Stimulated activated CD4-positive, alpha-beta T cell treated with anti-CD3 and anti-CD28 coated beads, Interleukin-15, amount 100 ng/mL, for 1 hour (primary cell): ENCODE measurements at places on chromosomes 16 and 17.
A peak's percentile ranks its signal among the peaks of the same experiment; 100 is the strongest.

GRCh38 chr16:46789499-46790414 lies 41.2 kb downstream of the C16orf87 start:
- DNase-seq: peak; percentile 63

DNA sequence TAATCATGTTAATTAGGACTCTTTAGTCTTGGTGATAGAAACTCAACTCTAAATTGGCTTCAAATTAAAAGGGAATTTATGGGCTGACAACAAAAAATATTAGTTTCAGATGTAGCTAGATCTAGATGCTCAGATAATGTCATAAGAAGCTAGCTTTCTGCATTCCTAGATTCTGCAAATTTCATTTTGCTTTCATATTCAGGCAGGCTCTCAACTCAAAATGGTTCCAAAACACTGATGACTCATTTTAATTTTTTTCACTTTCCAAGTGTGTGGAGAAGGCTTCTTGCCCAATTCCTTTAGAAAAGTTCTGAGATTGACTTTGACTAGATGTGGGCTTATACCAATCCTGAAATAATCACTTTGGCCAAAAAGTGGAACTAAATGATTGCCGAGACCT lies 236.7 kb upstream of the GOT2 start:
- DNase-seq: no peak

GRCh38 chr17:42682722-42683403 lies 532 bp downstream of the CNTNAP1 start:
- no peak for DNase-seq

DNA sequence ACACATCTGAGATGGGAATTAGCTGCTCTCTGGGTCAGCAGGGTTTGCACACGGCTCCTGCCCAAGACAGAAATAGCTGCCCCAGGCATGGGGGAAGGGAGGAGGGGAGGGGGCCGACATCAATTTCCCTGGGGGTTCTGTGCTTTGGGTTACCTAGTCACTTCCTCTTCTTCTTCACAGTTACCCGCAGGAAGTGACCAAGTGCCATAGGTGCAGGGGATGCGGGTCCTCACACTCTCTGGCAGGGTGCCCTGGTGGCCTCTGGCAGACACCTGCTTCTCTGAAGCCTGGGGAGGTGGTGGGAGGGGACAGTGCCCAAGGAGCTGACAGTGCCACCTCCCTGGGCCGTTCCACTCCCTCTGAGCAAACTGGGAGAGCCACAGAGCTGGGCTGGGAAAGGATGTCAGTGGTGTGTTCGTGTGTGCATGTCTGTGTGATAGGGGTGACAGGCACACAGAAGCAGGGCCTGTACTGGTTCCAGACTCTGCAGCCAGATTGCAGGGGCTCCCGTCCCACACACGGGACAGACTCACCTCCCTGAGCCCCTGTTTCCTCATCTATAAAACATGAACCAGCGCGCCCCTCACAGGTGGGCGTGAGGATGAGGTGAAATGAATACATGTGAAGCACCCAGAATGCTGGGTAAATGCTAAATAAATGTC lies 18.2 kb downstream of the SCN4A start:
- no peak for DNase-seq

DNA sequence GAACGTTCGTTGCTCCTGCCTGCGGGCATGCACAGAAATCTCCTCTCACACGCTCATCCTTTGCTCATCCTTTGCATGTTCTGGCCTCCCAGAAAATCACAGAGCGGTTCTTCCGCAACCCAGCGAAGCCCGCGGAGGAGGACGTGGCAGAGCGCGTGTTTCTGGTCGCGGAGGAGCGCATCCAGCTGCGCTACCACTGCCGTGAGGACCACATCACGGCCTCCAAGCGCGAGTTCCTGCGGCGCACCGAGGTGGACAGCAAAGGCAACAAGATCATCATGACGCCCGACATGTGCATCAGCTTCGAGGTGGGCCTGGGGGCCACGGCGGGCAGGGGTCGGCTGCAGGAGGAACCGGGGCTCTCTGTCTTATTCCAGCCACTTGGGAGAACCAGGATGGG lies 9.6 kb upstream of the KATNB1 start:
- DNase-seq: no peak

DNA sequence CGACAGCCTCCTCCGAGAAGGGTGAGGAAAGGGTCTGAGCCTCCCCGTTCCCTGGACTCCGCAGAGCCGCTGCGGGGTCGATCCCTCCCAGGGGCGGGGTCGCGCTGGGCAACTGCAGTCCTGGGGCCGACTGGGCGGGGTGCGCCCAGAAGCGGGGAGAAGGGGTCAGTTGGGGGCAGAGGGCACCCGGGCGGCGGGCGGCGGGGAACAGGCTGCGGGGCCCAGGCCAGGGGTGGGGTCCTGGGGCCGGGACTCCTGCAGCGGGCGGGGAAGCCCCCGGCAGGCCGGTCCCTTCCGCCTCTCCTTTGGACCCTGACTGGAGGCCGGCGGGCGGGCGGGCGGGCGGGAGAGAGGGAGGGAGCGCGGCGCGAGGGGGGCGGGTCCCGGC lies 352 bp downstream of the GGNBP2 start:
- DNase-seq: no peak

GRCh38 chr17:37261286-37261685 lies 114.5 kb upstream of the C17orf78 start:
- DNase-seq: no peak

GRCh38 chr16:74304164-74304834 lies 7.7 kb downstream of the PSMD7 start:
- no peak for DNase-seq

DNA sequence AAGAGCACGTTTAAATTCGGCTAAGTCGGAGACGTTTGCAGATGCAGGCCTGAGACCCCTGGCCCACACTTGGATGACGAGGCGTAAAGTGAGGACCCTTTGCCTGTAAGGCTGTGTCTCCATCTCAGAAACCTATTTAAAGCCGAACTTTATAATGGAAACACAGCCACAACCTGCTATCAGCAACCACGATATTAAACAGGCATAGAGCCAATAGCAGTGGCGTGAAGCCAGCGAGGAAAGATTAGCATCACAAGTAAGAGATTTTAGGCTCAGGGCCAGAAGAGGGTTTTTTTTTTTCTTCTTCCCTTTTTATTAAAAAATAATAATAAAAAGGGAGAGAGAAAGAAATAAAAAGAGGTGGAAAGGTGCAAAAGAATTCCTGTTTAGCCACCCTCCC lies 111.3 kb upstream of the NOL11 start:
- no peak for DNase-seq

DNA sequence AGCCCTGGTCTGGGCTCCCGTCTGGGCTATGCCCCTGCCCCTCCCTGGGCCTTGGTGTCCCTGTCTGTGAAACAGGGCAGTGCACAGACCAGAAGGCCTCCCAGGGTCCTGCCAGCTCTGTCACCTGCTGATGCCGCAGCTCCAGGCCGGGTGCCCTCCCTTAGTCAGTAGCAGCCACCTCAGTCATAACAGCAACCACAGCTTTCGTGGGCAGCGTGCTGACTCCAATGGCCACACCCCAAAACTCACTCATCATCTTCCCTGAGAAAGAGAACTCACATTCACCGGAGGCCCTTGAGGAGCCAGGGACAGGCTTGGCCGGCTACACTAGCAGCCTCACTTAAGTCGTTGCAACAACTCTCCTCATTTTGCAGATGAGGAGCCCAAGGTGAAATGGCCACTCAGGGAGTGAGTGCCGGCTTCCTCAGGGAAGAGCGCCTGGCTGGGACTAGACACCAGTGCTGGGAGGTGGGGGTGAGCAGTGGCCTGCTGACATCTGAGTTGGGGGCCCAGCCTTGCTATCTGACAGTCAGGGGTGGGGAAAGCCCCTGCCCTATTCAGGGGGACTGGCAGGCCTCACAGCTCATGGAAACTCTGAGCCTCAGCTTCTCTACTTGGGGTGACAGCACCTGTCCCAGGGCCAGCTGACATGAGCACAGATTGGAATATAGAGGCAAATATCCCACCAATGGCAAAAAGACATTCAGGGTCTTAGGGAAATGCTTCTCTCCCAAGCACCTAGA lies 22.6 kb downstream of the SLC5A10 start:
- DNase-seq: no peak

DNA sequence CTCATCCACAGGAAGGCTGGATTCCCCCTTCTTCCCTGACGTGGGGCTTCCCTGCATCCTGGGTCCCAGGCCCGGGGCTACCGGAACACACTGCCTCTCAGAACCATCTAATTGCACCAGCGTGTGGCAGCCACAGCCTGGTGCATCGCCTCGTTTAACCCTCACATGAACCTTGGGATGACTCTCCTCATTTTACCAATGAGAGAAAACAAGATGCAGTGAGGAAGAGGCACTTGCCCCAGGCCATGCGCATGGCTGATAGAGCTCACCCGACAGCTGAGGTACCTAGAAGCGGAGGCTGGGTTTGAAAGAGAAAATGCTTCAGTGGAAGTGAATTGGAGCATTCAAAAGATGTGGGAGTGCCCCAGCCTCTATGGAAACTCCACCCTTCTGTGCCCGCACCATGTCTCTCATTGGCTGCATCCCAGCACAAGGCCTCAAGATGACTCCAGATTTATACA lies 162.3 kb downstream of the KATNIP start:
- no peak for DNase-seq

DNA sequence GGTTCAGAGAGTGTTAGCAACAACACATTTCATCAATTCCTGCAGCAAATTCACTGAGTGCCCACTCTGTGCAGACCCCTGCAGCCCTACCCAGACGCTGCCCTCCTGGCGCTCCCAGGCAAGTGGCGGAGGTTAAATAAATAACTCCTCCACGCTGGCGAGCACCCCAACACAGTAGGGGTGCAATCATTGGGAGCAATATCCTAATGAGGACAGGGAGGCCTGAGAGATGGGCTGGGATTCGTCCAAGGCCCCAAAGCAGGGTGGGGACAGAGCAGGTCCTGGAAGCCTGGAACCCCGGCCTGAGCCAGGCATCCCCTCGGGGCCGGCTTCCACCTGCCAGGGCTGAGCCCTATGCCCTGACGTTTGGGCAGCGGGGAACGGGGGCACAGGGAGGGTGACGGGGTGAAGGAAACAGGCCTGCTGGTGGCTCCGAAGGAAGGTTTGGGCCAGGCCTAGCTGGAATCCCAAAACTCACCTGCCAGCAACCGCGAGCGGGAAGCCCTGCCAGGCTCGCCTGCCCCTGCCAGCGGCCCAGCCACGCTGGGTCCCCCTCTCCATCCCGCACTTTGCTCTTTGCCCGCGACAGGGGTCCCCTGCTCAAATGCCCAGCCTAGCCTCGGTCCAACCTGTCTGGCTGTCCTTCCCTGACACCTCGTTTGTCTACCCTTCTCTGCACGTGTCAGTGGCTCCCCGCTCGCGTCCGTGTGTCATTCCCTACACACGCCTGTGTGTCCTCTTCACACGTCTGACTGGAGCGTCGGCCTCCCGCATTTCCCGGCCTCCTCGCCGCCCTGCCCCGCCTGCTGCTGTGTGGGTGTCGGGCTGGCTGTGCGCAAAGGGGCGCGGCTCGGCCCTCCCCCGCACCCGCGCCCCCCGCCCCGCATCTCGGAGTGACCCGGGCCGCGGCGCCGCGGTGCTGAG lies 721 bp upstream of the BEAN1 start:
- no peak for DNase-seq

DNA sequence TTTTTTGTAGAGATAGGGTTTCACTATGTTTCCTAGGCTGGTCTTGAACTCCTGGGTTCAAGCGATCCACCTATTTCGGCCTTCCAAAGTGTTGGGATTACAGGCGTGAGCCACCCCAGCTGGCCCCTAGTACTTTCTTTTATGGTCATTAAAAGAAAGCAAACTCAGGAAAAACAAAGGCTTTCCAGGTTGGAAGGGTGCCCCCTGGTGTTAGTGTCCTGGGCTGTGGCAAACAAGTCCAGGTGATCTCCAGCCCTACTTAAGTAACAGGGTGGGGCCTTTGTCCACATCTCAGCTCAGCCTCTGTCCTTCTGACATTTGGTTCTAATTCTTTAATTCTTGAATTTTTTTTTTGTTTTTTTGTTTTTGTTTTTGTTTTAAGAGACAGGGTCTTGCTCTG lies 6.9 kb downstream of the IGFBP4 start:
- DNase-seq: no peak

- DNase-seq: no peak
Observed at GRCh38 chr16:65313936-65314626, 192.2 kb upstream of the CDH11 start.

DNA sequence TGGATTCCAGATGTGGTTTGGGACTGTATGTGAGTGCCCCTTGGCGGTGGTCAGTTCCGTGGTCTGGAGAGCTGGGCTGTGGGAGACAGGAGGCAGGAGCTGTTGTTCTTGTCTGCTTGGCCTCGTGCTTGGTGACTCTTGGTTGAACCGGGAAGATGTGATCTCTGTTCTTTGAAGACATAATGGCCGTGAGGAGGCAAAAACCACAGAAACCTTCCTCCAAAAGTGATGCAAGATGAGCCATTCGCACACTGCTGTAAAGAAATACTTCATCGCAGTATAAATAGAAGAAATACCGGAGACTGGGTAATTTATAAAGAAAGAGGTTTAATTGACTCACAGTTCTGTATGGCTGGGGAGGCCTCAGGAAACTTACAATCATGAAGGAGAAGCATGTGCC lies 128.8 kb downstream of the RAP1GAP2 start:
- DNase-seq: no peak

- DNase-seq: no peak
Observed at GRCh38 chr17:76048025-76048605, 21.0 kb upstream of the EVPL start.

- no peak for DNase-seq
Observed at GRCh38 chr17:40453881-40454612, 10.8 kb downstream of the IGFBP4 start.
